ENCODE measurements at places on chromosomes 1 and 21.

- DNase-seq, result no peak
Observed at GRCh38 chr1:112188611-112189010, 199.1 kb upstream of the KCND3 start.

DNA sequence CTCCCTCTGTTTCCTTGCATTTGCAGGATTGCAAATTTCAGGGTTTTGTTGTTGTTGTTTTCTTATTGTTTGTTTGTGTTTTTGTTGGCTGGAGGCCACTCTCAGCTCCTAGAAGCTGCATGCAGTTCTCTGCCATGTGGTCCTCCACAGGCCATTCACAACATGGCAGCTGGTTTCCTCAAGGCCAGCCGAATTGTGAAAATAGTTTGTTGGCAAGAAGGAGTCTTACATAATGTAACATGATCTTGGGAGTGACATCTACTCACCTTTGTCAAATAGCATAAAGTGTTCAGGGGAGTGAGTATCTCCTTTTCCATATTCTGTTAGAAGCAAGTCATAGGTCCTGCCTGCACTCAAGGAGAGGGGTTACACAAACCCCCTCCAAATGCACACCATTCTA is 10.6 kb upstream of the UAP1 start:
- DNase-seq, result no peak

GRCh38 chr1:67724928-67725560 is 40.0 kb downstream of the GADD45A start:
- DNase-seq, result peak; percentile 83

DNA sequence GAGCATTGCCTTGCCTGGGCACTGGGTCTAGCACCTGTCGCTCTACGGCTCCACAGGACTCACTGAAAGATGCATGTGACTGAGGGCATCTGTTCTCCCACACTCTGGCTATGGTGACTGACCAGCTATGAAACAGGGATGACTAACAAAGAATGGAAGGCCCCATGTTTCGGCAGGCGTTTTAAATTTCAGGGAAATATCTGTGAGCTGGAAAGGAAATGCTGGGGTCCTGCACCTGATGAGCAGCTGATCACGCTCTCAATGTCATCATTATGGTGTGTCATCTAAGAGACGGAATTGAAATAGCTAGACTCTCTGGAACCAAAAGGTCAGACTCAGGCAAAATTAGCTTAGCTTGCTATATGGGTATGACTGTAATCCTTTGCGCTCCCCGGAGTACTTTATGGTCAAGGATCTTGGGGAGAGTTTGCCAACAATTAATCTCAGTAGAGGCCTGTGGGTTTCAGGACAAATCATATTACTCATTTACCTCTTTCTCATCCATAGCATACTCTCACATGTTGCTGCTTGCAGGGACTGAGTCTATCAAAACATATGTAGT is 24.5 kb upstream of the PALMD start:
- no peak for DNase-seq

DNA sequence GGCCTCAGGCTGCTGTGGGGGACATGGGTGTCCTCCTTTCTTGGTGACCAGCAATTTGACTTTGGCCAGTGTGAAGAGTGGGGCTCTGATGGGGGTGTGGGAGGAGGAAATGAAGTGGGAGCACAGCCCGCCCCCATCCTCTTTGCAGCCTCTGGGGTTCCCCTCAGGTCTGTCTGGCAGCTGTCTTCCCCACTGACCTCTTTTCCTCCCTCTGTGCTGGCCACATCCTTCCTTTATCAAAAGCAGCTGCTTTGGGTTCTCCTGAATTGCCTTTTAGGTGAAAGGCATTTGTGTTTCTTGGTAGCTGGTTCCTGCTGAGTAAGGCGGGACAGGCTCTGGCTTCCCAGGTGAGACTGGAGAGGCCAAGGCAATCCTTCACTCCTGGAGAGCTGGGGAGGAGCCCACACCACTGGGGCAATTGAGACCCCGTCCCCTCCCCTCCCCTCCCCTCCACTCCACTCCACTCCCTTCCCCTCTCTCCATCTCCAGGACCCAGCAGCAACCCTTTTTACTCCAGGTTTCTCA is 24.9 kb downstream of the PCAT6 start:
- no peak for DNase-seq

Data from HCEC 1CT (cell line).